ENCODE measurements at places on chromosomes 6 and 20.

- no peak for DNase-seq
Measured at GRCh38 chr6:25359191-25359861, 80.2 kb downstream of the CARMIL1 start.

- no peak for DNase-seq
Measured at GRCh38 chr6:7924867-7925266, 14.3 kb upstream of the TXNDC5 start.

GRCh38 chr6:7939184-7939863 is 28.7 kb upstream of the TXNDC5 start:
- DNase-seq: no peak

DNA sequence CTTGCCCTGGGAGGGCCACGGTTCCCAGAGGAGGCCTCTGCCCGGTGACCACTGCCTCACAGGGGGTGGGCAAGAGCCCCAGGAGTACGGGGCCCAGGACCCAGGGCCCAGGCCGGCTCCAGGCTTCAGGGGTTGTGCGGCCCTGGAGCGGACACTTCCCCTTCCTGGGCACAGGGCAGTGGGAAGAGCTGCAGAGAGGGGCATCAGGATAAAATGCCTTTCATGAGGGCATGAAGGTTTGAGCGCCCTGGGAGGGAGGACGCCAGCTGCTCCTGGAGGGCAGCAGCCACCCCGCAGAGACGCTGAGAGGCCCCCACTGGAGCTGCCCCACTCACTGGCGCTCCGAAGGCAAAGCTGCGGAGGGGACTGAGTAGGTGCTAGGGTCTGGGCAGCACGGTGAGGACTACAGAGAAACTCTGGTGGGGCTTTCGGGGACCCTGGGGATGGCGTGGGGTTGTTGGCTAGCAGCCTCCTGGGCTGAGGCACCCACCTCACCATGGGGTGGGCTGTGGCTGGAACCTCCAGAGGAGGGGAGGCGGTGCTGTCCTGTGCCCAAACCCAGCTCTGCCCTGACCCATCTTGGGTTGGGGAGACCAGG is 10.4 kb downstream of the LAMA5 start:
- no peak for DNase-seq

DNA sequence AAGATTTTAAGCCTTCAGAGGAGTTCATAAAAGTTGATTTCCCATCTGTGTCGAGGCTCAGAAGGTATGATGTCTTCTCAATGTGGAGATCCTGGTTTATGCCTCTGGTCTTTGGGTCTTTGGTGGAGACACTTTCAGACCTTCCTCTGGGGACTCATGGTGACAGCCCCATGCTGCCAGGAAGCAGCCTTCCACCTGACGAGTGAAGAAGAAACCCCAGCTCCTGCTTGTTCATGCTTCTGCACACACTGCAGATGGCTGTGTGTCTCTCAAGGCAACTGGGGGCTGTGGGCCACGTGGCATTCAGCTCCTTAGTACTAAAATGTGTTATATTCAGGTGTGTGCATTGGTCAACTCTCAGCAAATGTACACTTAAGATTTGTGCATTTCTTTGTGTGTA is 4.9 kb upstream of the SCP2D1 start:
- DNase-seq: no peak

- no peak for DNase-seq
Measured at GRCh38 chr6:152815230-152815872, 64.8 kb downstream of the VIP start.

Data from stimulated activated CD8-positive, alpha-beta memory T cell treated with anti-CD3 and anti-CD28 coated beads, Interleukin-7, amount 100 ng/mL, for 4 hours (primary cell).